ENCODE measurements at places on chromosomes 16 and 17.

GRCh38 chr17:13346996-13347762, 254.6 kb downstream of the HS3ST3A1 start:
- no peak for DNase-seq

GRCh38 chr16:67805718-67806427, 487 bp downstream of the RANBP10 start:
- DNase-seq = no peak

- no peak for DNase-seq
Measured at GRCh38 chr16:24986512-24987303, 28.5 kb downstream of the ARHGAP17 start.

DNA sequence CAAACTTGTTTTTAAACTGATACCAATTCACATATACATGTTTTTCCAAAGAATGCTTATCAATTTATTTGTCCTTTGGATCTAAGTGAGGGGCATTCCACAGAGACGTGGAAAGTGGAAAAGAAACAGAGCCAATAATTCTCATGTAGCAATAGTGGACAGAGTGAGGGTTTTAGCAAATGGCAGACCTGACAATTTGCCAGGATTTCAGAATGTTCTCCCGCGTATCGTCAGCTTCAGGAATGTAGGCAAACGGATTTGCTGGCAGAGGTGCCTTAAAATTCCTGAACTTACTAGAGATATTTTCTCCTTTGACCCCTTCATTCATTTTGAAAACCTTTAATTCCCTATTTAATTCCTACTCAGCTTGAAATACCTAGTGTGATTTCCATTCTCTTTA, 193.4 kb upstream of the CPHXL start:
- DNase-seq = no peak

DNA sequence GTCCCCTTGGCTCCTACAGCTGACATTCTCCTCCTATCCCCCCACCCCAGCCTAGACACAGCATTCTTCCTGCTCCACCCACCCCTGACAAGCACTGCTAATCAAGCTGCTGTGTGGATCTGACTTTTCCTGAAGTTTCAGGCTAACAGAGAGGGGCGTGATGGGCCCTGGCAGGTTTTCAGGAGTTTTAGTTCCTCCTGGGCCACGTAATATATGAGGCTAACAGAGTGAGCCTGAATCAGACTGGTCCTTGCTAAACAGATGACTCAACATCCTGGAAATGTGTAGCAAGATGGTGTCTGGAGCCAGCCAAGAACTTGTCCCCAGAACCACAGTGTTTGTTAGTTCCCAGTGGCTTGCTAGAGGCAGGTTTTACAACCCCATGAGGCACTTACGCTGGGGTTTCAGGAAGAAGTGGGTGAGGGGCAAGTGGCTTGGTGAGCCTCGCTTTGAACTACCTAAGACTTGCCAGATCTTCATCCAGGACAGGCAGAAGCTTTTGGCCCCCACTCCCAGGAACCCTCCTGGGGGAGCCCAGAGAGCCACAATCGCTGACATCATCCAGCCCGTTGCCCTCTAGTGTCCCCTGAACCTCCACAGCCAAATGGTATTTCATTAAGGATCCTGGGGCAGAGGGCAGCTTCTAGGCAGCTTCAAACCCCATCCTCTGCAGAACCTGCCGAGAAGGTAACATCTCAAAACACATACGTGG, 15.9 kb downstream of the TMEM92 start:
- no peak for DNase-seq

GRCh38 chr16:75308011-75308410, 56.6 kb upstream of the BCAR1 start:
- no peak for DNase-seq

- DNase-seq = no peak
Measured at GRCh38 chr17:50902372-50903353, 36.5 kb upstream of the TOB1 start.
